Activated CD8-positive, alpha-beta memory T cell treated with anti-CD3 and anti-CD28 coated beads, Interleukin-2, amount 50 U/mL, for 4 hours (primary cell): ENCODE measurements at places on chromosomes 6 and 20.

DNA sequence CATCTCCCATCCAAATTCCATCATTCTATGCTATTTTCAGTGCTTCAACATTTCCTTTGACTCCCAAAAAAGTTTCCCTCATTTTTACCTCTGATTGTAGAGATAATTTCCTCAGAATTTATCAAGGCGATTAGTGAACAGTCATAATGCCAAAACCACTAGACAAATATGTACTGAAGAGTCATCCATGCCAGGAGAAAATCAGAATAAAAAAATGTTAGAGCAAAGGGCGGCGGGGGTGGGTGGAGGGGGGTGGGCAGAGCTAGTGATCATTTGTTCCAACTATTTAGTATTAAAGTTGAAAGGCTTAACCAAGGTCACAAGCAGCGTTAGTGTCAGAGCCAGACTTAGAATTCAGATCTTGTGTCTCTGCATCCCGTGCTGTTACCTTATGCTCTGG is 5.3 kb upstream of the ADGRF5 start:
- DNase-seq, result no peak

GRCh38 chr20:36281785-36282380 is 24.3 kb upstream of the DLGAP4 start:
- no peak for DNase-seq

DNA sequence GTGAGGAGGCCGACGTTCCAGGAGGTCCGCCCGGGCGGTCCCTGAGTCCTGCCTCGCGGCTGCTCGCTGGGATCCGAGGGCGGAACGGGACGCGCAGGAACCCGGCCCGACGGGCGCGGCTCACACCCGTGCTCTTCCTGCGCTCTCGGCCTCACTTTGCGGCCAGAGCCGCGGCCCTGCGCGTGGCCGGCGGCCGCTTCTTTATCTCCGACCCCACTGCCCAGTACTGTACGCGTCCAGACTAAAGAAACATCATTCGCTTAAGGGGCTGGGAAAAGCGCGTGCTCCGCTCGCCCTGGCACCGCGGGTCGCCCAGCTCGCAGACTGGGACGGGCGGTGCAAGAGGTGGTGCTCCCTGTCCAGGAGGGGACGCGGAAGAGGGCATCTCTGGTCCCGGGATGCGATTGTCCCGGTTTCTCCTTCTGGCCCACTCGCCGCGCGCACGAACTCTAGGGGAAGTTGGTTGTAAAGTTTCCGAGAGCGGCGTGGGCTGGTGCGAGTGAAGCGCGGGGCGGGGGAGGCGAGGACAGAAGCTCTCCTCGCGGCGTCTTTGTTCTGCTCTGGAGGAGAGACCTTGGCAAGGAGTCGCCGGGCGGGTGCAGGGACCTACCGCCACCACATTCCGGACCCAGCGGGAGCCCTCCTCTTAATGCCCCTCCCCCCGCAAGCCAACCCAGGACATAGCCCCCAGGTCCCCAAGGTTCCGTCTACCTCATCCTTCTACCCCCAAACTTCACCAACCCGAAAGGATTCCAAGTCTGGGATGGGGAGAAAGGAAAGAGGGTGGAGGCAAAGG is 71.0 kb downstream of the SOX4 start:
- DNase-seq, result no peak

- DNase-seq, result no peak
Observed at GRCh38 chr6:3671382-3671781, 80.1 kb downstream of the PXDC1 start.

GRCh38 chr20:63895202-63895951 is 451 bp downstream of the DNAJC5 start:
- DNase-seq, result no peak

DNA sequence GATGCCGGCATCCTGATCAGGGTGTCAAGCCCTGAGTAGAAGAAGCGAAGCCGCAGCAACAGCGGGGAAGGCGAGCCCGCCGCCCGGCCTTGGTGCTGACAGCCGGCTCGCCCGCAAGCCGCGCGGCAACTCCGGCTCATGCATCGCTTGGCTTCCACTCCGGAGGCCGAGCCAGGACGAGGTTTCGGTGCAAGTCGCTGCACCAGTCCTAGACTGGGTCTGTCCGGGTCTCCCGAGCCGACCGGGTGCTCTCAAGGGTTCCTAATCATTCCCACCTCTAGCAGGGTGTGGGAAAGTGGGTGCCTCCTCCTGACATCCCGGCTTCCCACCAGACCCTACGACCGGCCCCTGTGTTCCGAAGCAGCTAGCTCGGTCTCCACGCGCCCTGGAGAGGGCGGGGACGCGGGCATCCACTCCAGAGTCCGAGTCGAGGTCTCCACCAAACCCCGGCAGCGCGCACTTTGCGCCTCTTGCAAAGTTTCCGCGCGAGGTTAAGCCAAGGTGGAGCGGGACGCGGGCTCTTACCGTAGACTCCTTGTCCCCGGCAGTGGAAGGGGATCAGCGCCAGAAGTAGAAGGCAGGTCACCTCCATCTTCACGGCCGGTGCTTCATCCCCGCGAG is 1.4 kb downstream of the MDGA1 start:
- DNase-seq, result peak; percentile 34

DNA sequence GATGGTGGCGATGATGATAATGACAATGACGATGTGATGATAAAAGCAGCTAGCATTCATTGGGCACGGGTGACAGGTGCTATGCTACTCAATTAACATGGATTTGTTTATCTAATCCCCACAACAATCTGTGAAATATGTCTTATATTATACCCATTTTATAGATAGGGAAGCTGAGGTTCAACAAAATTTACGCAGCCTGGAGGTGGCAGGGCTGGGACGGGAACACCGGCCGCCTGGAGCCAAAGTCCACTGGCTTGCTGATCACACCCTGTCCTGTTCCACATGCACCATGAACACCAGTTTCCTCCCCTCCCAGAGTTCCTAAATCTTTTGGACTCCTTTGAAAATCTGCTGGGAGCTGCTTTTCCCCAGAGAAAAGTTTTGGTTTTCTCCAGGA is 23.0 kb downstream of the RIMS4 start:
- DNase-seq, result no peak

DNA sequence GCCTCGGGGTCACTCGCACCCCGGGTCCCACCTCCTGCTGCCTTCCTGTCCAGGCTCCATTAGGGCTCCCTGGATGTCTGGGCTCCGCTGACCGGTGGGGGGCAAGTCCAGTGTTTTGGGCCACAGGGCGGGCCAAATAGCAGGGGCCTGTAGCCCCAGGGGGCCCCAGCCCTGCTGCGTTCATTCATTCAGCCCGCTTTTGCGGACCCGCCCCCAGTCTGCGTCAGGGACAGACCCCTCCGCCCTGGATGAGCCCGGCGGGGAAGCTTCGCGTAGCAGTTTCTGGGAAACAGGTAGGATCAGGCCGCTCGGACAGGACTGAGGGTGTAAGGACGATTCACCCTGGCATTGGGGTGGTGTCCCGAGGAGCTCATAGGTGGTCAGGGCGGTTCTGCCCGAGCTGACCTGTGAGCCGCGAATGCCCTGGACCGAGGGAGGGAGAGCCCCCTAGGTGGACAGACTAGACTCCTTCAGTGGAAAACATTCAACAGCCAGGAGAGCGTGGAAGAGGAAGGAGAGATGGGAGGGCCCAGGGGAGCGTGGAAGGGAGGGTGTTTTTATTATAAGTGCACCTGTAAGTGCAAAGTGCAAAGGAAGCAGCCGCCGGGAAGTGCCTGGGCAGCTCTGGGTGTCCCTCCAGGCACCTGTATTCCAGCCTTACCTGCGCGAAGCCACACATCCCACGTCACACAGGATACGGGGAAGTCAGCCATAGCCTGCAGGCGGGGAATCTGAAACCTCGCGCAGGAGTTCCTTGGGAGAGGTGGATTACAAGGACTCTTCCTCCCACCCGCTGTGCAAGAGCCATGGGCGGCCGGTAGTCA is 662 bp downstream of the ENTPD6 start:
- DNase-seq, result no peak

DNA sequence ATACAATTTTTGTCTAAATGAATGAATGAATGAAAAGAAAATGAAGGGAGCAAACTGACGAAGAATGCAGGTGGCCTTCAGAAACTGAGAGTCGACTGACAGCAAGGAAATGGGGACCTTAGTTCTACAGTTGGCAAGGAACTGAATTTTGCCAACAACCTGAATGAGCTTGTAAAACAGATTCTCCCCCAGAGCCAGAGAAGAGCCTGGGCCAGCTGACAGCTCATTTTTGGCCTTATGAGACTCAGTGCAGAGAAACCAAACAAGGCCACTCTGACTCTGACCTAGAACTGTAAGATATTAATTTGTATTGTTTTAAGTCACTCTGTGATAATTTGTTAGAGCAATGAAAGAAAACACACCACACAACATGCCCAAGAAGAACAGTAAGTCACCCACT is 21.8 kb downstream of the MAN1A1 start:
- no peak for DNase-seq

DNA sequence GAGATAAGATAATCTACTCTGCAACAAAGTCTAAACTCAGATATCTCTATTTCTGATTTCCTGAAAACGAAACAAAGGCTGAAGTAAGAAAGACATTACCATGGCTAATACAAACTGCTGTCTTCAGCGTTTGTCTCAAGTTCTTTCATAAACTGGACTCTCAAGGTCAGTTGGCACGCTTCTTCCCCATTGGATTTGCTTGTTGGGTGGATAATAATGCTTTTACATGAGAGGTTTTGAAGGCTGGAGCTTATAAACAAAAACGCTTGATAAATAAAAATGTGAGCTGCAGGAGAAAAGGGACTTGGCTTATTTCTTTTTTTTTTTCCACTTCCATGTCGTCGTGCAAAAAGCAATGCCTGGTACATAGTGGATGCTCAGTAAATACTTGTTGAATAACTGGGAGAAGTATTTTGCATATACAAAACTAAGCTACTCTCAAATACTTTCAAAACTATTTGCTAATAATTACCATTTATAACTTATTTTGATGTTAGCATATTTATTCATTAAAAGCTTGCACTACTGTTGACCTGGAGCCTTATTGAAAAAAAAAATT is 65.7 kb upstream of the EEF1A1 start:
- DNase-seq, result no peak

- no peak for DNase-seq
Observed at GRCh38 chr6:104888066-104888465, 28.3 kb upstream of the HACE1 start.

- DNase-seq, result no peak
Observed at GRCh38 chr6:7542065-7542873, 798 bp downstream of the DSP start.

DNA sequence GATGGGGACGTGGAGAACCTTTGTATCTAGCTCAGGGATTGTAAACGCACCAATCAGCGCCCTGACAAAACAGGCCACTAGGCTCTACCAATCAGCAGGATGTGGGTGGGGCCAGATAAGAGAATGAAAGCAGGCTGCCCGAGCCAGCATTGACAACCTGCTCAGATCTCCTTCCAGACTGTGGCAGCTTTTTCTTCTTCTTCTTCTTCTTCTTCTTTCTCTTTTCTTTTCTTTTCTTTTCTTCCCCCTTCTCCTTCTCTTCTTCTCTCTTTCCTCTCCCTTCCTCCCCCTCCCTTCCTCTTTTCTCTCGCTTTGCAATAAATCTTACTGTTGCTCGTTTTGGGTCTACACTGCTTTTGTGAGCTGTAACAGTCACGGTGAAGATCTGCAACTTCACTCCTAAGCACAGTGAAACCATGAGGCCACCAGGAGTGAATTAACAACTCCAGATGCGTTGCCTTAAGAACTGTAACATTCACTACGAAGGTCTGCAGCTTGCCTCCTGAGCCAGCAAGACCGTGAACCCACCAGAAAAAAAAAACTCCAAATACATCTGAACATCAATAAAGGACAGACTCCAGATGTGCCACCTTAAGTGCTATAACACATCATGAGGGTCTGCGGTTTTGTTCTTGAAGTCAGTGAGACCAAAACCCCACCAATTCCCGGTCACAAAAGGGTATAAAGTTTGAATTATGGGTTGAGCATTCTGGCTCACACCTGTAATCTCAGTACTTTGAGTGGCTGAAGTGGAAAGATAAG is 19.6 kb upstream of the SERPINB1 start:
- no peak for DNase-seq

GRCh38 chr6:163347021-163347446 is 67.5 kb upstream of the QKI start:
- DNase-seq, result no peak

DNA sequence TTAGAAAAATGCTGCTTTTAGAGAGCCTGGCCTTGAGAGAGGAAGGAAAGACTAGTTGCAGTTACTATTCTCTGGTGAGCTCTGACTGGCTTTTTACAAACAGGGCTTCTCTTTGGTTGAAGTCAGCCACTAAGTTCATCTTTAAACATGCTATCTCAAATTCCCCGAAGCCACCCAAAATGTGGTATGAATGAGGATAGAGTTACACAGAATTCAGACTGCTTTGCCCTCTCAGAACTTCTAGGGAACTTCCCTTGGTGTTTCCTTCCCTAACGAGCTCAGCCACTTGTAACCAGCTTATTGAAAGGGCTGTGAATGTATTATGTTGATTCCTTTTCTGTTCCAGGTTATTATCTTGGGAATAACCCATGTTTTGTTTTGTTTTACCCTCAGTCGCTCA is 73.5 kb downstream of the EFHC1 start:
- no peak for DNase-seq

DNA sequence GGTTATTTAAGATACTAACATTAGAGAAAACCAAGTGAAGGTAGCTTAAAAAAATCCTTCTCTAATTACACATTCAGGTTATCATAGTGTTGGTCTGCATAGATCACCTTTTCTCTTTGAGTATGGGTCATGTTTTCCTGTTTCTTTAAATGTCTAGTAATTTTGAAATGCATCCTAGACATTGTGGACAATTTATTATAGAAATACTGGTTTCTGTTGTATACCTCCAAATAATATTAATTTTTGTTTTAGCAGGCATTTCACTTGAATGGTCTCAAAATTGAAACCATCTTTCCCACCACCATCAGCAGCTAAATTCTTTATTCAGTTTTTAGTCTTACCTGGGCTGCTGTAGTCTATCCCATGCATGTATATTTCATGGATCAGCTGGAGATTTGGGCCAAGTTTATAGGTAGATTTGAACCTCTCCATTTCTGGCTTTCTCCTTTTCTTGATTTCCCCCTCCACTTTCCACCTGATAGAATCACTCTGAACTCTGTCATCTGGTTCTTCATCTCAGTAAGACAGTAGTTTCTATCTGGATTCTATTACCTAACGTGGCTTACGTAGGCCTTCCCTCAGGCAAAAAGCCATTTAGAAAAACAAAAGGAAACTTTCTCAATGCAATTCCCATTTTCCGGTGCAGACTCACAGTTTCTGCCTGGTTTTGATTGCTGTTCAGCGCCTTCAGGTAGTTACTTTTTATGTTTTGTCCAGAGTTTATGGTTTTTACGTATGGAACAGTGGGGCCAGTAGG is 52.3 kb downstream of the ZFAND3 start:
- DNase-seq, result no peak

DNA sequence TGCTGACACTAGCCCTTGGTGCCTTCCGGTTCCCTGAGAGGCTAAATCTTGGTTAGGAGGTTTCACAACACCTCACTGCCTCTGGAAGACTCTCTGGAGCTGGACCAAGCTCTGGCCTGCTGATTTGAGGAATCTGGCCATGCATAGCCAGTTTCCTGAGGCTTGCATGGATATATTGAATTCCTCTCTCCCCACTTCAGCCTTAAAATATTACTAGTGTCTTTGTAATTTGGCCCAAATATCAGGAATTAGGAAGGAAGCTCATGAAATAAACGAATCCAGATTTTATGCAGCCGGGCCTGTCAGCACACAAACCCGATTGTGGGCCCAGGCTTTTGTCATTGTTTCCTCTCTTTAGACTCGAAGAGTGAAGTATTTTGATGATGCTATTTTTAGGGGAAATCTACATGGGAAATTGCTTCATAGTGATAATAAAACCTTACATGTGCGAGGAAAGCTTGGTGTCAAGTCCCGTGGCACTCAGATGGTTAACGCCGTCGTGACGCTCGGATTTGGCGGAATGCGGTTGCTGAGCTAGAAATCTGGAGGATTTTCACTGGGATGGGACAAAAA is 144.4 kb downstream of the PHACTR3 start:
- no peak for DNase-seq

GRCh38 chr6:35552285-35552917 is 39.7 kb upstream of the TULP1 start:
- peak; percentile 69 for DNase-seq
